Hindlimb muscle (tissue), 1 donor: ENCODE measurements at places on chromosomes 12 and 14. TPM values are rescaled to one million over a fixed set of nuclear protein-coding genes. Genes with fewer than 3 reads are reported as not detected.

- DNase-seq: no peak
Measured at GRCh38 chr12:15488481-15488880, 166.2 kb downstream of the PTPRO start.

DNA sequence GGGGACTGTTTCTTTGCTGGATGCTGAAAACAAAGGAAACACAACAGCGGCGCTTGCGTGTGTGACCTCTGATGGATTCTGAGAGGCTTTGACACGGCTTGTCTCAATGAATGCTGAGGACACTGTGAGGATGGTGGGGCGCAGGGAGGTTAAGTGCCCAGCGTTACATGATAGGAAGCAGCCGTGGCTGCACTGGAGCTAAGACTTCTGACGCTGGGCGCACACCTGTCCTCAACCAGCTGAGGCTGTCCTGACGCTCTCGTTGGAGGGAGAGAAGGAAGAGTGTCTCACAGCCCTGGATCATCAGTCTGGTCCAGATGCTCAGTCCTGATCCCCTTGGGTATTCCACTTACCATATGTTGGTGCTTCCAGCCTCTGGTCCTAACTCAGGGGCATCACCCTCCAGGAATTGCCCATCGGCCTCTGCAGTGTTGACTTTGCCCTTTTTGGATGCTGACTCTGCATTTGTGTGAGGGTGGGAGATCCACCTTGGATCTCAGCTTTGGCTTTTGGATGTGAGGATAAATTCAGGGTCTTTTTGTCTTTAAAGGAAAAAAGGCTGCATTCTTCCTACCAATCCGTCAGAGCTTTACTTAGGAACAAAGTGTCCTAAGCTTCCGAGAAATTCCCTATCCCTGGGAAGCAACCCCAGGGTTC is 125.2 kb downstream of the ZNF664 start:
- DNase-seq: no peak

- DNase-seq: no peak
Measured at GRCh38 chr12:122148657-122149056, 25.4 kb downstream of the IL31 start.

GRCh38 chr12:52087961-52088820 is 8.7 kb downstream of the SMIM41 start:
- DNase-seq: no peak

DNA sequence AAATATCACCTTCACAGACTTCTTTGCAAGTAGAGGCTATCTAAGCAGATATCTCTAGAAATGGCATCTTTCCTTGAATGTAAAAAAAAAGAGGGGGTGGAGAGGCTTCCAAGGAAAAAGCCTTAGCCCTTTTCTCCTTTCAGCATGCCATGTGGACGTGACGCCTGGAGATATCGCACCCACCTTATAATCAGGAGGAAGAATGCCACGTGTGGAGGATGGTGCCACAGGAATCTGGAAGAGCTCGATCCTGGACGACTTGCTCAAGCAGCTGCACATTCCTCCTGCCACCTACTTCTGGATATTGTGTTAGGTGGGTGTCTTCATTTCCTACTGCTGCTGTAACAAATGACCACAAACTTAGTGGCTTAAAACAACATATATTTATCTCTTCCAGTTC is 203.6 kb downstream of the NUAK1 start:
- DNase-seq: no peak

DNA sequence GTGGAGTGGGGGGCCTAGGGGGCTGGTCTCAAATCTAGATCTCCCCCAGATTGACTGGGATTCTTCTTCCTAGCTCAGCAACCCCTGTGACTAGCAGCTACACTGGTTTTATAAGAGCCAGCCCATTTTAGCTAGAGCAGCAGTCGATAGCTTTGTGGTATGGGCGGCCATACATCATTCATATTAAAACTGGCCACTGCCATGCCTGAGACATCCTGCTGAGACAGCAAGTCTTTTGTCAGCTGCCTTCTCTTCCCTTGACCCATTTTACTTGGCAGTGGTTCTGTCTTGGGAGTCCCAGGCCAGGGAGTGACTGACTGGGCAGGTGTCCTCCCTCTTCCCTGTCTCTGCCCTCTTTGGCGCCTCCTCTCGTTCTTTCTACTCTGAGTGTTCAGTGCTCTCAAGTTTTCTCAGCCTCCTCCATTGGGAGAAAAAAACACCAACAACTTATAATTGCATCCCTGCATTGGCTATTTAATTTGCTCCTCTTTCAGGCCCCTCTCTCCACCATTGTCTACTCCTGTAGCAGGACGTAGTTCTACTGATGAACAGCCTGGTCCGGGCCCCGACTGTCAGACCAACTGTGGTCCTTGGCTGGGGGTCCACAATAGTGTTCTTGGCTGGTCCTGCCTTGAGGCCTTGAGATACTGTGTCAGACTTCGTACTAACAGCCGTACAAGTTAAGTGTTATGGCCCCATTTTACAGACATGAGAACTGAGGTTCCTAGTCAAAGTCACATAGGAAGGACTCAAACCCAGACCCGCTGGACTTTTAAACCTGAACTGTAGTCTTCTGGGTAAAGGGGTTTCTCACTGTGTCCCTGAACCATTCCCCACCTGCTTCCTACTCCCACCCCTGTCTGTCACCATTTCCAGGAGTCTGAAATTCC is 18.3 kb upstream of the JDP2 start:
- no peak for DNase-seq

GRCh38 chr12:78534311-78534710 is 330.3 kb upstream of the SYT1 start:
- no peak for DNase-seq

DNA sequence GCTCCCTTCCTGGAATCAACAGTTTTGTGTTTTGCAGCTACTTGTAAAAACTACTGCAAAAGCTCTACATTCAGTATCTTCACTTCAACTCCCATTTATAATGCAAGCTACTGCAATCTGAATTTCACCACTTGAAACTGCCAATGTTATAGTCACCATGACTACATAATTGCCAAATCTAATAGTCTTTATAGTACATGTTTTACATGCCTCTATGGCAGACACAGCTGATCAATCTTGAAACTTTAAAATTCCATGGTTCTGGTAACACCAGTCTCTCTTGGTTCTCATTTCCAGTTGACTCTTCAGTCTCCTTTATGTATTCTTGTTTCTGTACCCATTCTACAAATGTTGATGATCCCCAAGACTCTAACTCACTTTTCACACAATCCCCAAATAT is 185.9 kb downstream of the MED13L start:
- DNase-seq: no peak

DNA sequence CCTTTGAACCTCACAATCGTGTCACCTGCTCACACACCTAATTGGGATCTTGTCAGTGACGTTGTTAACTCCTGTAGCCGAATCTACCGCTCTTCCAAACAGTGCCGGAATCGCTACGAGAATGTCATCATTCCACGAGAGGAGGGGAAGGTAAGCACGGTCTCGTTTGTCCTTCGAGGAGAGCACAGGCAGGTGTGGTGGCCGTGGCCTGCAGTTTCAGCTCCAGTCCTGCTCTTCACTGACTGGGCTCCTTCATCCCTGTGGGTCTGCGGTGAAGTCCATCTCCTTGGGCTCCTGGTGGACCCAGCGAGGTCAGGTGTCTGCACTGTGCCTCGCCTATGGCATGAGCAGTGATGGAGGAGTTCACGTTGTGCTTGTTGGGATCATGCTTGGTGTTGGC is 96.0 kb downstream of the EP400 start:
- no peak for DNase-seq

CATSPERB gene
- 0.40 TPM for polyA plus RNA-seq

SPIC gene
- not detected for polyA plus RNA-seq

PTPRQ gene
- 1.5 TPM for polyA plus RNA-seq

APEX1 gene
- 163 TPM for polyA plus RNA-seq
